ENCODE measurements at places on chromosomes 6 and 20.

DNA sequence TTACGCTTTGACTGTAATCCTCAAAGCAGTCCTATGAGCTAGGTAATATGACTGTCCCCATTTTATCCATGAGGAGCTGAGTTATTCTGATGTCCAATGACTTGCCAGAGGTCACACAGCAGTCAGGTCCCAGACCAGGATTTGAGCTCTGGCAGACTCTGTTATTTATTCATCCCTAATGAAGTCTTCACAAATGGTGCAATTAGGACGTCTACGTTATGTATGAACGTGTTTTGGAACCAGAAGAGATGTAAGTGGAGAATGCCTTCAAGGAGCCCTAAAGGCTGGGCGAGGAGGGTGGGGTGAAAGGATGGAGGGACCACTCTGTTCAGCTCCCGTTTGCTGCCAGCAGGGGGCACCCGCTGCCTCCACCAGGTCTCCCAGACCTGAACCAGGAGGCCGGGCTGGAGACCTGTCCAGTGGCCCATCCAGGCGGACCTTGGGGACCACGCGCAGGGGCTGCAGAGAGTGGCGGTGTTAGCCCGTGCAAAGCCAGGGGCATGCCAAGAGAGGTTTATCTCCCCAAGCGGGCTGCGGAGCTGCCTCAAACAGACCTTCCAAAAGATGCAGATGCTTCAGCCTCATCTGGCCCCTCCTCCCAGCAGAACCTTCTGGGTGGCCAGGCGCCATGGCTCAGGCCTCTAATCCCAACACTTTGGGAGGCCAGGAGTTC is 15.2 kb upstream of the ZNF335 start:
- DNase-seq = peak; percentile 60

- no peak for DNase-seq
These were observed 738.2 kb downstream of the CD109 start for GRCh38 chr6:74434171-74434570.

- no peak for DNase-seq
These were observed 730.2 kb upstream of the GJE1 start for GRCh38 chr6:141402489-141402888.

GRCh38 chr6:70210462-70210861 is 92.4 kb downstream of the COL9A1 start:
- DNase-seq = no peak

DNA sequence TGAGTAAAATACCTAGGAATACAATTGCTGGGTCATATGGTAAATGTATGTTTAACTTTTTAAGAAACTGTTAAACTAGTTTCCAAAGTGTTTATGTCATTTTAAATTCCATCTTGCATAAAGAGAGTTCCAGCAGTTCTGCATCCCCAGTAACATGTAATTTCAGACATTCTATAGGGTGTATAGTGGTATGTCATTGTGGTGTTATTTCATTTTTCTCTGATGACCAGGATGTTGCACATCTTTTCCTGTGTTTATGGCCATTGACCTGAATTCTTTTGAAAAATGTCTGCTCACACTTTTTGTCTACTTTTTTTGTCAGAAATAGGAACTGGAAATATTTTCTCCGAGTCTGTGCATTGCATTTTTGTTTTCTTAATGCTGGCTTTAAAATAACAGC is 128.9 kb downstream of the TMEM200A start:
- DNase-seq = no peak

- DNase-seq = no peak
These were observed 110.5 kb upstream of the MTHFD1L start for GRCh38 chr6:150755042-150755441.

DNA sequence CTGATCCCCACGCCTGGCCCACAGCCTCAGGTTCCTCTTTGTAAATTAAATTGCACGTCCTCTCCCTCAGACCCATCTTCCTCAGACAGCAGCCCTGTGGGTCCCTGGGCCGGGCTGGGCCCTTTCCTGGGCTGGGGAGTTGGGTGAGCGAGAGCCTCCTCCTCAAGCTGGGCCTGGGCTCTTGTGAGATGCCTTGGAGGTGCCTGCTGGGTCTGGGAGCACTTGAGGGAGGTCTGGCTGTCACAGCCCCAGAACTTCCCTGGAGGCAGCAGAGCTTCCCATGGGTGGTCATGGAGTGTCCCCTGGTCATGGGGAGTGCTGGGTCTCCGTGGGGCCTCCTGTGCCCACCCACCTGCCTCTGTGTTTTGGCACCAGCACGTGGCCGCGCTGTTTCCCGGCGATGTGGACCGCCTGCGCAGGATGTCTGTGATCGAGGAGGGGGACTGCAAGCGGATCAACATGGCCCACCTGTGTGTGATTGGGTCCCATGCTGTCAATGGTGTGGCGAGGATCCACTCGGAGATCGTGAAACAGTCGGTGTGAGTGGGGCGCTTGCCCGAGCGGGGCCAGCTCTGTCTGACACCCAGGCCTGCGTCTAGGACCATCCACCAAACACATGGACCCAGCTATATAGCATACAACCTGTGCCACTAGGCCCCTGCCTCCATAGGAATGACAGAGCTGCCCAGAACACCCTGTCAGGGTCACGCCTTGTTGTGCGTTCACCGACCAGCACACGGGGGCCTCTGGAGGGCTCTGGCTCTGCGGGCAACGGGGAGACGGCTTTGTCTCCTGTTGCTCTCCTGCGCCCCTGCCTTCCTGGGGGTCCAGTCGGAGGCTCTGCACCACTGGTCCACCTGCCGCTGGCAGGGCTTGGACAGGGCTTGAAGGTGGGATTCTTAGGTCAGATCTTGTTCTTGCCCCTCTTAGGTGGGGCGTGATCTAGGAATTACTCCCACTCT is 33.0 kb downstream of the PYGB start:
- no peak for DNase-seq

Measured in CMK (cell line).